ENCODE measurements at places on chromosomes 6 and 20.

DNA sequence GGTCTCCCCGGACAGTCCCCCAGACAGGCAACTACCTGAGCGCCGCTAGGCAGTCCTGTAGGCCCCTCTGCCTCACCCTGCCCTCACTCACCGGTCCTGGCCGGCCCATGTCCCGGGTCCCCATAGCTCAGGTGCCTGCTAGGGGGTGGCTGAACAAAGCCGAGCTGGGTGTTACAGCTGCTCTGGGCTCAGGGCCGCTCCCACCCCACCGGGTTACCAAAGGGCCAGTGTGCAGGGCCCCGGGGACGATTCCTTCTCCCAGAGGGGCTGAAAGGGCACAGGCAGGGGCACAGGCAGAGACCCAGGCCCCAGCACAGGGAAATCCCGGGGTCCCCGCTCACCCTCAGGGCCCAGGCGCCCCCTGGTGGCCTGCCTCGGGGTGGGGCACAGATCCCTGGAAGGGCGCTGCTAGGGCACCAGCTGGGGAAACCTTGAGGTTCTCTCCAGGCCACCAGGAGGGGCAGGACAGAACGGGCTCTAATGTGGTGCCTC is 118.4 kb downstream of the GRM4 start:
- DNase-seq: peak; percentile 38

- DNase-seq: no peak
These were observed 342.3 kb downstream of the C6orf118 start for GRCh38 chr6:164967102-164967501.

DNA sequence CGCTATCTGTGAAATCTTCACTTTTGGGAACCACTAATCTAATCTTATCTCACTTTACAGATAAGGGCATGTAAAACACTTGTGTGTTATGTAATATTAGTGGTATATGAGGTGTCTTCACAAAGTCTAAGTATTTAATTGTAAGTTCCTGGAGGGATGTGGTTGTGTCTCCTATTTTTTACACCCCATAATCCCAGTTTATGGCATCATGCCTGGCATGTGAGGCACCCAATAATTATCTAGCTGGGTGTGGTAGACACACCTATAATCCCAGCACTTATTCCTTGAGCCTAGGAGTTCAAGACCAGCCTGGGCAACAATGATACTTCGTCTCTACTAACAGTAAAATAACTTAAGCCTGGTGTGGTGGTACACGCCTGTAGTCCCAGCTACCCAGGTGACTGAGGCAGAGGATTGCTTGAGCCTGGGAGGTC is 16.5 kb upstream of the TBCC start:
- no peak for DNase-seq

DNA sequence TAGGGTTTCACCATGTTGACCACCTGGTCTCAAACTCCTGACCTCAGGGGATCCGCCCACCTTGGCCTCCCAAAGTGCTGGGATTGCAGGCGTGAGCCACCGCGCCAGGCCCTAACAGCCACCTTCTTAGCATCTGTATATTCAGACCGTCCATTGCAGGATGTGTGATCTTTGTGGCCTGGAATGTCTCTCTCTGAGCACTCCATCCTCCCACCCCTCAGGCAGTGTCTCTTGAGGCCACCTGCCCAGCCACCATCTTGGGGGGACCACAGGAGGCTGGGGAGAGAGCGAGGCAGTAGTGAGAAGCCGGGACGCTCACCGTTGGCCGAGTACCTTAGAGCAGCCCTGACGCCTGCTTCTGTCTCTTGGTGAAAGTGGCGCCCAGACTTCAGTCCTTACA is 18.8 kb downstream of the DNAJC5 start:
- DNase-seq: no peak

DNA sequence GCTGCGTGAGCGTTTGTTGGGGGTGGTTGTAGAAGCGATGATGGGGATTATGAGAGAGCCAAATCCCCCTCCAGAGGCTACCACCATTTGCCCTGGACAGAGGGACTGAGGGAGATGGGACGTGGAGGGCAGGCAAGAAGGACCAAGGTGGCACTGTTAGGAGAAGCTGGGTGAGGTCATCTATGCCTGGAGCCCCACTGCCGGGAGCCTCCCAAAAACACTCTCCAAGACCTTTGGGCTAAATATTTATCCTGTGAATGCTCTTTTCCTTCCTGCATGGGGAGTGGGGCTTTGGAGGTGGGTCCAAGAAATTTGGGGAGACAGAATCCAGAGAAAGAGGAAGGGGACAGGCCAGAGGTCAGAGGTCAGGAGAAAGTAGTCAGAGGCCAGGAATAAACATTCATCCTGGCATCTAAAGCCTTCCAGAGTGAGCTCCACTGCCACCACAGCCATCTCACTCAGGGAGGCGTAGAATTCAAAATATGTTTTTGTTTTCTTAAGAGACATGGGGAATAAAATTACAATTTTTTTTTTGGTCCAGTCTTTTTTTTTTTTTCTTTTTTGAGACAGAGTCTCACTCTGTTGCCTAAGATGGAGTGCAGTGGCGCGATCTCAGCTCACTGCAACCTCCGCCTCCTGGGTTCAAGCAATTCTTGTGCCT is 17.8 kb upstream of the PTGIS start:
- no peak for DNase-seq

DNA sequence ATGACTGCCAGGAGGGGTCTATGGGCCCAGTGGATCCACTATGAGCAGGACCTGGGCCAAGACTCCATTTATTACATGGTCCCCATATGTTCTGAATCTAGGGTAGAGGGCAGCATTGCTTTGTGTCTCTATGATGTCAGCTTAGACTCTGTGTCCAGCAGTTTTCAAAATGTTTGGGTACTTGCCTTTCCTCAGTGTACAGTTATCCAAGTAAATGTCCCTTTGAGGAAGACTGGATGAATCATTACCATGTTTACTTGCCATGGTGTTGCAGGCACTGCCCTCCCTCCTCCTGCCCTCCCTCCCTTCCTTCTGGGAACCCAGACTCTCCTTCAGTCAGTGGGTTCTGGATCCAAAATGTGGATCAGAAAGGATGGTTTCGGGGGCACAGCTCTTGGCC is 108.6 kb downstream of the NRN1 start:
- DNase-seq: no peak

DNA sequence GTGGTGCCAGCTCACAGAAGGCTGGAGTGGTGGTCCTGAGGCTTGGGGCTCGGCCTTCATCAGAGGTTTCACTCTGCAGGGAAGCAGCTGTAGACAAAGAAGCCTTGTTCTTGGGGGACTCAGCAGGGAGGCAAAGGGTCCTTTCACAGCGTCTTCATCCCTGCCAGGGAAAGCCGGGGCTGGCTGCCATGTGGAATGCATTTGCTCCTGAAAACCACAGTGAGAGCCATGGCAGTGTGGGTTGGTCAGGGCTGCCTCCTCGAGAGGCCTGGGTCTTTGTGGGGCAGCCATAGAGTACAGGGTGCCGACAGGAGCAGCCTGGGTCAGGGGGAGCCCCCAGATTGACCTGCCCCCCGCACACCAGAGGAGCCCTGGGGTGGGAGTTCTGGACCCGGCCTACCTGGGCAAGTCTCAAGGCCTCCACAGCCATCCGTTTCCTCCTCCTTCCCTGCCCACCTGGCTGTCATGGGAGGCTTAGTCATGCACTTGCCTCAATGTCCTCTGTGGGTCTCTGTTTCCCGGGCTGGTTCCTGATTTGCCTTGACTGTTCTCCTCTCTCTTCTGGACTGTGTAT is 144.0 kb downstream of the CDC5L start:
- DNase-seq: no peak
